T-helper 17 cell (primary cell): ENCODE measurements at places on chromosomes 2 and 18. TPM values are rescaled to one million over a fixed set of nuclear protein-coding genes. Genes with fewer than 3 reads are reported as not detected.

DNA sequence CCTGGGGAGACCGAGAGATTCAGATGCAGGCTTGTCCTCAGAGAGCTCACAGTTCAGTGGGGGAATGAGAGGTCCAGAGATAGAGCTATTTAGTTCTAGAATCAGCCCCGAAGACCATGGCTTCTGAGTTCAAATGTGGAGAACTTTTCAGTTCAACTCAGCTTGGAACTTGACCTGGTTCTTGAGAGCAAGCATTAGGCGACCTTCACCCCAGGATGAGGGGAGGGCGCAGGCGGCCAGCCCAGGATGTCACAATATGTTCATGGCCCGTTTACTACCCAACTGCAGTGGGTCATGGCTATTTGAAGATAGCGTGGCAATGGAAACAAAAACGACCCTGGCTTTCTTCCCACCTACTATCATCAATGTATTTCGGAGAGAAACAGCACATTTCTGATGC lies 33.8 kb downstream of the DCDC2C start:
- H3K4me1 ChIP-seq: no peaks in the 10 kb centered on the region
- peaks cover 41% of the 10 kb centered on the region for H3K27me3 ChIP-seq
- no peak overlapping the region for H3K4me3 ChIP-seq
- DNase-seq: no peak
- H3K27ac ChIP-seq: no peak overlapping the region

Gene LYPD6B
- not detected for total RNA-seq

DNA sequence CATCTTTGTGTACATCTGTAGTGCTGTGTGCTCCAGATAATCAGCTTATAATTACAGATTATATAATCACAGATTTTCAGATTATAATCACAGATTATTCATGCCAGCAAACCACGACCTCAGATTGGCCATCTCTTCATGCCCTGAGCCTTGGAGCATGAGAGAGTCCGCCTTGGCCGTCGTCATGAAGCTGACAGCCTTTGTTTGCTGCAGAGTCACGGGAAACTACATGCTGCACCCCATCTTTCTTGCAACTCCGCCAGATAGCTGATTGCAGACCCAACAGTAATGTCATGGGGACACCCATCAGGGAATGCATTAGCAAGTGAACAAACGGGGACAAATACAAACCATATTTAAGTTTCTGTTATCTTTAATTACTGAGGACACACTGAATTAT lies 7.3 kb downstream of the TMEM178A start:
- no peak overlapping the region for H3K4me3 ChIP-seq
- H3K27ac ChIP-seq: no peak overlapping the region
- H3K4me1 ChIP-seq: no peaks in the 10 kb centered on the region
- peaks cover 72% of the 10 kb centered on the region for H3K27me3 ChIP-seq

Gene GALNT3
- total RNA-seq: 7.7 TPM

Gene IL1B
- 30.8 TPM for total RNA-seq
